Renal pelvis (tissue), 12 donors: ENCODE measurements at places on chromosomes 7 and 10.

- no peak for DNase-seq
Observed at GRCh38 chr10:15485684-15486316, 114.7 kb upstream of the FAM171A1 start.

GRCh38 chr10:128310971-128311658 is 184.9 kb upstream of the MKI67 start:
- no peak for DNase-seq

DNA sequence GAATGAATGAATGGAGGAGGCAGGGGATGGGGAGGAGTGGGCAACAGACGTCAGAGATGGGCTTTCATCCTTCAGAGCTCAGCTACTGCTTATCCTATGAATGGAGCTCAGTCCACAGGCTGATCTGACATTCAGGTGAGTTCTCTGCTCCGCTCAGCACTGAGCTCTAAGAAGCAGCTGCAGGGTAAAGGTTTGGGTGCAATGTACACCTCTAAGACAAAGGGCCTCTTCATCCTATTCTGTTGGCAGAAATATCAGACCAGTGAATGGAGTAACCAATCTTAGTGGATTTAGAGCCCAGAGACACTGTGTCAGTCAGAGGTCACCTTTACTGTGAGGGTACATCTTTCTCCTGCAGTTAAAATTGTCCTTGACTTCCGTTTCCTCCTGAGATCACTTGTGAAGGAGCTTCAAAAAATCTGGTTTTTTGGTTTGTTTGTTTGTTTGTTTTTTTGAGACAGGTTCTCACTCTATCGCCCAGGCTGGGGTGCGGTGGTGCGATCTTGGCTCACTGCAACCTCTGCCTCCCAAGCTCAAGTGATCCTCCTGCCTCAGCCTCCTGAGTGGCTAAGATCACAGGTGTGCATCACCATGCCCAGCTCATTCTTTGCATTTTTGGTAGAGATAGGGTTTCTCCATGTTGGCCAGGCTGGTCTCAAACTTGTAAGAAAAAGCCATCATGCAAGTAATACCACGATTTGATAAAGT is 5.1 kb upstream of the CCZ1B start:
- DNase-seq, result no peak

DNA sequence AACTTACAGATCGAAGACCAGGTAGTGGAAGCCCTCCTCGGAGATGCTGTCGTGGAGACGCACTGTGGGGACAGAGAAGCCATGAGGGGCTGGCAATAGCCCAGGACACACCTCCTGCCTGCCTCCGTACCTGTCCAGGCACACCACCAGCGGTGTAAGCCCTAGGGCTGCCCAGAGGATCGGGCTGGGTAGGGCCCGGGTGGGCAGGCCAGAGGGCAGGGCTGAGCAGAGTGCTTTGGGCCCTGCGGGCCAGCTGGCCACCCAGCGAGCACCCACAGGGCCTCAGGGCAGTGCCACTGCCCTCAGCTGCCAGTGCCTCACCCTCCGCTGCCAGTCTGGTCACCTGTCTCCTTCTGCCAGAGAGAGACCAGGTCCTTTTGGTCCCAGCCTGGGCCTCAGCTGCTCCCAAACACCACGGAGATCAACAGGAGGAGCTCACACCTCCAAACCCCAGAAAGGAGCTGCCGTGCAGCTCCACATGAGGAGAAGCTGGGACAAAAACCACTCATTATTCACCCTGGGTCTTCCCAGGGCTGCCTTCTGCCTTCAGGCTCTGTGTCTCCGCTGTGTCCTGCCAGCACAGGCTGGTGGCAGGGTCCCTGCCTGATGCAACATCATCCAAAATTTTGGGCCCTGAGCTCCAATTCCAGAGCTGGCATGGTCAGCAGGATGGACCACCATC is 58.2 kb downstream of the YKT6 start:
- no peak for DNase-seq

DNA sequence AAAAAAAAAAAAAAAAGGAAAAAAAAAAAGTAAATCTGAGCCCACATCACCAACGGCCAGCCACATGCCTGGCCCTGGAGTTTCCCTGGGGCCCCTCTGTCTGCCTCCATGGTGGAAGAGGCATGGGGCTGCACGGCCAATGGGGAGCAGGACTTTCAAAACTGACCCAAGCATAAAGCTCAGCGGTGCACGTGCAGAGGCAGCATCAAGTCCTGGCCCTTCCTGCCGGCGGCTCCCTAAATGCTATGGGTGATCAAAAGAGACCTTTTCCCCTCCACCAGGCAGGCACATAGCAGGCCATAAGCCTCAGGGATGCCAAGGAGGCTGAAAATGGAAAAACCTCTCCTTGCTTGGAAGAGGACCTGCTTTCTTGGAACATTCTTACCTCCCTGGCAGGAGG is 94.3 kb downstream of the OAT start:
- DNase-seq, result no peak

- DNase-seq, result no peak
Observed at GRCh38 chr7:138237995-138238394, 161.7 kb downstream of the AKR1D1 start.
